Activated CD4-positive, alpha-beta T cell treated with anti-CD3 and anti-CD28 coated beads, Interleukin-2, amount 50 U/mL, for 1 hour (primary cell): ENCODE measurements at places on chromosomes 5 and 9.

DNA sequence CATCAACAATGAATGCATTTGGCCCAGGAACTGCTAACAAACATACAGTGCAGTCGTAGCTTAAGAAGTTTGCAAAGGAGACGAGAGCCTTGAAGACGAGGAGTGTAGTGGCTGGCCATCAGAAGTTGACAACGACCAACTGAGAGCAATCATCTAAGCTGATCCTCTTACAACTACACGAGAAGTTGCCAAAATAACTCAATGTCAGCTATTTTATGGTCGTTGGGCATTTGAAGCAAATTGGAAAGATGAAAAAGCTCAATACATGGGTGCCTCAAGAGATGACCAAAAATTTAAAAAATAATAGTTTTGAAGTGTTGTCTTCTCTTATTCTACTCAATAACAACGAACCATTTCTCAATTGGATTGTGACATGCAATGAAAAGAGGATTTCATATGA lies 757.7 kb upstream of the CHD1 start:
- no peak for DNase-seq

DNA sequence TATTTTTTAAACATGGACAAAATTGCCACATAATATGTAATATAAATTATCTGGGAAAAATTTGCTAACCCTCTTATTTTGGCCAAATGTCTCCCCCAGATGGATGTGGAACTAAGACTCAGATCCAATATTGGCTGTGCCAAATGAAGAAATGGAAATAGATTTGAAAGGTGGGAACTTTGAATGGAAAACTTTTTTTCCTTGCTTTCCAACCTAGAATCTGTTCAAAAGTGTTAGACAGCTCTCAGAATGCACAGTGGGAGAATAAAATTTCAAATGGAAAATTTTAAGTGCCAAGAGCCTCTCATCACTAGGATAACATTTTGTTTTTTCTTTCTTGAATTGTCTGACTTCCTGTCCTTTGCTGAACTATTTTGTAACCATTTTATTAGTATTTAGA lies 142.6 kb upstream of the GAS1 start:
- no peak for DNase-seq

DNA sequence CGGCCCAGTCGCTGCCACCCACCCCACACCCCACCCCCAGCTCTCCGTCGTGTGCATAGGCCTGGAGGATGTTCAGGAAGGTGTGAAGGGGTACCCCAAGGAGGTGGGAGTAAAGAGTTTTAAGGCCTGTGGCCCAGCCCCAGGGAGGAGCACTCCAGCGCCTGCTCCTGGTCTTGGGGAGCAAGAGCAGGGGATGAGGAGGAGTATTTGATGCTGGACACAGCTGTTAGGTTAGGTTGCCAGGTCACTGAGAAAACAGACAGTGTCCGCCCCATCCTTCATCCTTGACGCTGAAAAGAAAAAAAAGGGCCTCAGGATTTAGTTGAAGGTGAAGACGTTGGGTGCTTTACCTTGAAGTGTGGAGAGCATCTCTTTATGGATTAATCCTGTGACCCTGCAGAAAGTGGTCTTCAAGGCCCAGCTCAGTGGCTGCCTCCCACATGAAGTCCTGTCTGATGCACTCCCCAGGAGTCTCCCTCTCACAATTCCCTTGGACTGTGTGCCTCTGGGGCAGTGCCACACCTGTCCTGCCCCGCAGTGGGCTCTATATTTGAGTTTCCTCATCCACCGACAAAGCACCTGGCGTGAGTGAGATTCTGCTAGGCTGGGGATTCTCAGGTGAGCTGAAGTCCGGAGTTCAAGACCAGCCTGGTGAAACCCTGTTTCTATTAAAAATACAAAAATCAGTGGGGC lies 101.8 kb downstream of the SPRY4 start:
- no peak for DNase-seq

DNA sequence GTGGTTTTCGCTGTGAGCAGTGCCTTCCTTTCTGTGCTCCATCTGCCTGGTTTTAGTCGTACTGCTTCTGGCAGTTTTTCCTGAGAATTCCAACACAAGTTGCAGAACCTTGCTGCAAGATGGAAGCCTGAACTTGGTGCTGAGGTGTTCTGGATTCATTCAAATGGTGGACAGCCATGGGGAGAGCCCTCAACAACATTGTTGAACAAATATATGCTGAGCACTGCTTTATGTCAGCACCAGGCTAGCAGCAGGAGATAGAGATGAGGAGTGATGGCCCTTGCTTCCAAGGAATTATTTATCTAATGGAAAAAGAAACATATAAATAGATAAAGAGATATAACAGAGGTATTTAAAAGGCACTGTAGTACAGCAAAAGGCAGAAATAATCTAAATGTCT lies 7.3 kb upstream of the RPS6 start:
- DNase-seq: no peak

DNA sequence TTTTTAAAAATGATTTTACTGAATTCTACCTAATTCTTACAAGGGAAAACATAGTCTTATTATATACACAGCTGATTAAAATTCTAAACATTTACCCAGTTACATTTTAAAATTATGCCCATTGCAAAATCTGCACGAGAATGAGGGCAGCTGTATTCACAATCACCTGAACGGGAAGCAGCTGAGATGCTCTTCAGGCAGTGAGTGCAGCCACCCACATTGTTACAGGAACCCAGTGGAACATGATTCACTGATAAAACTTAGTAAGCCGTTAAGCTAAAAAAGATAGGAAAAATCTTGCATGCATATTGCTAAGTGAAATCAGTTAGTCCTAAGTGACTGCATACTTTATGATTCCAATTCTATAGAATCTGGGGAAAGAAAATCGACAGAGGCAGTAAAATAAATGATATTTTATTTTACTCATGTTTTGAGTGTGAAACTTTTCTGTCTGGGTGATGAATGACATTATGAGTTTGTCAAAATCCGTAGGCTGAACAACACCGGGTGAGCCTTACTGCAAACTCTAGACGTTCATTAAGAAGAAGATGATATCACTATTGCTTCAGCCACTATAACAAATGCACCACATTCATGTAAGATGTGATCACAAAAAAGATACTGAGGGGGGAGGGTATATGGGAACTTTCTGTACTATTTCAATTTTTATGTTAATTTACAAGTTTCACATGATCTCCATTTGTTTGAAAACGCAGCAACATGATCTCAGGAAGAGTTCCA lies 39.1 kb upstream of the FLT4 start:
- DNase-seq: no peak

DNA sequence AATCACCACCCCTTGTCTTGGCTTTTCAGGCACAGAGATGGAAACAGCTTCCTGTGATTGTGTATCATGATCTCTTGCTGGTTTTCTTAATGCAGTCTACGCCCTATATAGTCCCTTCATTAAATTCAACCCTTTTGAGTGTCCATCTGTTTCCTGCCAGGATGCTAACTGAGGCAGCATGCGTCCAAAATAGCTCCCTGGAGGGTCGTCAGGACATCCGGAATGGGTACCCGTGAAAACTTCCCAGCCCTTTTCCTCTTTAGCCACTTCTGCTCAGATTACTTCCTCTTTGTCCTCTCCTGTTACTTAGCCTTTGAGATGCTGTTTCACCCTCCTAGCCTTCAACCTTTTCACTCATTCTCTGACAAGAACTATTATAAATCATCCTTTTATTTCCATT lies 79.8 kb upstream of the KLF9 start:
- no peak for DNase-seq

DNA sequence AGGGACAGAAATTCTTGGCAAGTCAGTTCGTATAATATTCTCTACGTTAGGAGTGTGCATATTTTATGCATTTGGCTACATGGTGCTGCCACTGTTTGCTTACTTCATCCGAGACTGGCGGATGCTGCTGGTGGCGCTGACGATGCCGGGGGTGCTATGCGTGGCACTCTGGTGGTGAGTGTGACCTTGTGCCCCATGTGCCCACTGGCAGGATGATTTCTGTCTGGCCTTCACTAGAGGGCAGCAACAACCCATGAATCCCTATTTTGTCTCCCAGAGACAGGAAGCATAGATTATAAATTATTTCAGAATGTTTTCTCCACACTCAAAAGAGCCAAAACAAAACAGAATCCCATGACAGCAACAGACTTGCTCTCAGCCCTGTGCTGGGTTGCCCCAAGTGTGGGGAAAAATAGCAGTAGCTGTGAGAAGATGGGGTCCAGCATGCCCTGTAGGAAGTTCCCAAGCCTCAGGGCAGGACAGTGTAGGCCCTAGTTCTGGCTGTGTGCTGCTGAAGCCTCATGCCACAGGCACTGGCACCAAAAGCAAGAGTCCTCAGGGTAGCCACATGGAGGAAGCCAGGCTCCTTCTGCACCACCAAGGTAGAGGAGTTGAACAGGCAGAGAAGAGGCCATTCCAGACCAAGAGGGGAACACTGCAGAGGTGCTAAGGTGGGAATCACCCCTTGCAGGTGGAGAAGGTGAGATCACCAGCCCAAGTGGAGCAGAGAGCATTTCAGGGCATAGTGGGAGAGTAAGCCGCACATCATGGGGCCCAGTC lies 16.0 kb downstream of the SLC22A5 start:
- peak; percentile 57 for DNase-seq

GRCh38 chr5:107765805-107766063 lies 95.0 kb upstream of the EFNA5 start:
- DNase-seq: no peak

DNA sequence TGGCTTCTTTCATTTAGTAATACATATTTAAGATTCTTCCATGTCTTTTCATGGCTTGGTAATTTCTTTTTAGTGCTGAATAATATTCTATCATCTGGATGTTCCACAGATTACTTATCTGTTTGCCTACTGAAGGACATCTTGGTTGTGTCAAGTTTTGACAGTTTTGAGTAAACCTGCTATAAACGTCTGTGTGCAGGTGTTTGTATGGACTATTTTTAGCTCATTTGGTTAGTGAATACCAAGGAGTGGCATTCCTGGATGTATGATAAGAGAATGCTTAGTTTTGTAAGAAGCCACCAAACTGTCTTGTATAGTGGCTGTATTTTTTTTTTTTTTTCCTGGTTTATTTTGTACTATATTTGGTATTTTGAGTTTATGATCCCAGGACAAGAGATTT lies 38.4 kb downstream of the PRRC1 start:
- DNase-seq: no peak

DNA sequence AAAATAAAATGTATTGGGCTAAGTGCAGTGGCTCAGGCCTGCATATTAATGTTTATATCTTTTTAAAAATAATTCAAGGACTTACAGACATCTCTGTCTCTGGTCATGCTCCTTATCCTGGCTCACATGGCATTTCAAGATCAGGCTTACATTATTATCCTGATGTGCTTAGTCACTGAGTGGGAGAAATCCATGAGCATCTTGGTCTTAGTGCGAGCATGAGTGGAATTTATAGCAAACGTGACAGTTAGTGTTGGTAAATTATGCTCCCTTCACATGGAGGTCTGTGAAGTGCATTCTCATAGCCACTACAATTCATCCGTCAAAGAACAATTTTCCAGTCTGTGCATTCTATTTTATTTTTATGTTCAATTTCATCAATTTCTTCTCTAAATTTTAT lies 237.8 kb upstream of the EDIL3 start:
- DNase-seq: no peak

- DNase-seq: no peak
Measured at GRCh38 chr5:170201311-170201710, 31.5 kb upstream of the C5orf58 start.

DNA sequence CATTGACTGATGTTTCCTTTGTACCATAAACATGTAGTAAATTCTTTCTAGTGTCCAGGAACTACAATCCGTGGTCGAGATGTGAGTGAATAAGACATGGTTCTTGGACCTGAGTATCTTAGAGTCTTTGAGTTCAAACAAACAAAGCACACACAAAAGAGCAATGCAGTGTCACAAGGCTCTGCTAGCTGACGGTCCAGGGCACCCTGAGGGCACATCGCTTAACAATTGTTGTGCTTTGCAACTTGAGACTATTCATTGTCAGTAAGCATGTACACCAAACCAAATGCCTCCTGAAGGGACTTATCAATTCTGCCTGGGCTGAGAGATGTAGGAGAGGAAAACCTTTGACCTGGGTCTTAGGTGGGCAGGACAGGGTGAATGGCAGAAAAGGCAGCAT lies 84.8 kb downstream of the CAMK4 start:
- no peak for DNase-seq

- no peak for DNase-seq
Measured at GRCh38 chr5:34609951-34610441, 46.1 kb upstream of the RAI14 start.

- no peak for DNase-seq
Measured at GRCh38 chr5:142689081-142689480, 3.2 kb upstream of the FGF1 start.

DNA sequence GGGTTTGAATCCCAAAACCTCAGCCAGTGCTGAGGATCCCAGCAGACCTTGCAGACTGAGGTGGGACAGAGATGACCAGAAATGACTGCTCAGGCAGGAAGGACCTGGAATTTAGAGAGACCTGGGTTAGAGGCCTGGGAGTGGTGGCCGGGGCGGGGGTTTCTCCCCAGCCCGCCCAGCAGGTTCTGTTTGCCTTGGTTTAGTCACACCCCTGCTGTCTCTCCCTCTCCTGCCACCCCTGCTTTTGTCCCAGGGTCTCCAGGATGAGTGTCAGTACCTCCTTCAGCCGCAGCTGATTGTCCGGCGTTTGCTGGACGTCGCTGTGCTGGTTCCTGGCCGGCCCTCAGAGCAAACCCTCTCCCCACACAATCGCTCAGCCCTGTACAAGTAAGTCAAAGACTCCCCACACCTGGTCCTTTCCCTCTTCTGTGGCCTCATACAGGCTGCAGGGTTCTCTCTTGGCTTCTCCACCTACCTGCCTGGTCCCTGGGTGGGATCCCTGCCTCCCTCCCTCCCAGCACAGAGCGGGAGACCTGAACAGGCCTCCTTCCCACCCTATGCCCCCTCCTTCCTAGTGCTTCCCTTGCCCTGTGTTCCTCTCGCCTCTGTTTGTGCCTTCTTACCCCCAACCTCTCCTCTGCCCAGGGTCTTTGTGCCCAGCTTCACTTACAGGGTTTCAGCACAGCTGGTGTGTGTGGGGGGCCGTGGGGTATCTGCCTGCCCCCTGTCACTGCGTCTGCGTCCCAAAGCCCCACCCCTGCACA lies 12.0 kb downstream of the TMEM8B start:
- DNase-seq: no peak

DNA sequence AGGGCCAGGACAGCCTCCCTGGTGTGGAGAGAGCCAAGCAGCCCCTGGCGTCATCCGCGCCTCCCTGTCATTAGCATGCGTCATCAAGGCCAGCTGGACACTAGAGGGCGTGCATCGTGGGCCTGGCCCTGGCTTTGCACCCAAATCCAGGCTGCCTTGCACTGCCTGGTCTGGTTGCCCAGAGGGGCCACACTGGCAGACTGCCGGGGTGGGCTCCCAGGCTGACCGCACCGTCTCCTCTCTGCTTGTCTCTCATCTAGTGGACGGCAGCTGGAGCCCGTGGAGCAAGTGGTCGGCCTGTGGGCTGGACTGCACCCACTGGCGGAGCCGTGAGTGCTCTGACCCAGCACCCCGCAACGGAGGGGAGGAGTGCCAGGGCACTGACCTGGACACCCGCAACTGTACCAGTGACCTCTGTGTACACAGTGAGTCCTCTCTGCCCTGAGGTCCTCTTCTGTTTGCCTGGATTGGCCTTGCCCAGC lies 29.0 kb downstream of the HK3 start:
- DNase-seq: no peak

DNA sequence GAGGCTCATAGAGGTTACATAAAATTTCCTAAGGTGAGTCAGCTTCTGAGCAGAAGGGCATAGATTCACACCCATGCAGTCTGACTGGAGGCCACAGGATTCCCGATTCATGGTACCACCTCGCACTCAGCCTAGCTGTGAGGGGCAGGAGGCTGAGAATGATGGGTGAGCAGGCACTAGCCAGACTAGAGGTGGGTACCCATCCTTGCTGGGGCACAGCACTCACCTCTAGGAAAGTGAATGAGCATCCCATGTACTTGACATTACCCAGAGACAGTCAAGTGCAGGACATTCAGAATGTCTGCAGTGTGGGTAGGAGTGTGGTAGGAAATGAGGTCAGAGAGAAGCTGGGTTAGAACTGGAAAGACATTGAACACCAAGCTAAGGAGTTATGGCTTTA lies 255.5 kb downstream of the CDK5RAP2 start:
- no peak for DNase-seq
